ENCODE measurements at places on chromosomes 16 and 17.

DNA sequence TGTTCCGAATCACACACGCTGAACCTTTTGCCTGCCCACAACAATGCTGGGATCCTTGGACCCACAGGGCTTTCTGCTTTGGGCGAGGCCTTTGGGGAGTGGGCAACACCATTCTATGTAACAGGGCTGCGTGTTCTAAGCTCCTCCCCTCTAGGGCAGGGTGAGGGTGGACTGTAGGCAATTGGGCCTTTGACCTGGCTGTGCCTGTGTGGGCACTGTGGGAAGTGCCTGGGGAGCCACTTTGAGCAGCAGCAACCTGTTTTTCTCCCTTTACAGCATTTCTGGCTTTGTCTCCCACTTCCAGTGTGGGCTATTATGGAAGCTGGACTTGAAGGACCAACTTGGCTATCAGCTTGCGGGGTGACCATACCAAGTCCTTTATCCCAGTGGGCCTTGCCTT is 128.9 kb upstream of the WSCD1 start:
- DNase-seq: no peak

DNA sequence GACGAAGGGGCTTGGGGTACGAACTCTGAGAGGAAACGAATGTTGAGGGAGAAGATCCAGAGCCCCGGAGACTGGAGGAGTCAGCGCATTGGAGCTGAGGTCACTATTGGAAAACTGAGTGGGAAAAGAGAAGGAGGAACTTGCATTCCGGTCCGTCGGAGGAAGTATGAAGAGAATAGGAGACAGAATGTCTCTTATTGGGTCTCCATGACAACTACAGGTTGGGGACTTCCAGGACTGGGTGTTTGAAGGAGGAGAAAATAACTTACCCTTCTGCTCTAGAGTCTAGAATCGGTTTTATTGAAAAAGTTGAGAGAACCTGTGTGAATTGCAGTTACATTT is 537 bp downstream of the GOSR1 start:
- DNase-seq: no peak

DNA sequence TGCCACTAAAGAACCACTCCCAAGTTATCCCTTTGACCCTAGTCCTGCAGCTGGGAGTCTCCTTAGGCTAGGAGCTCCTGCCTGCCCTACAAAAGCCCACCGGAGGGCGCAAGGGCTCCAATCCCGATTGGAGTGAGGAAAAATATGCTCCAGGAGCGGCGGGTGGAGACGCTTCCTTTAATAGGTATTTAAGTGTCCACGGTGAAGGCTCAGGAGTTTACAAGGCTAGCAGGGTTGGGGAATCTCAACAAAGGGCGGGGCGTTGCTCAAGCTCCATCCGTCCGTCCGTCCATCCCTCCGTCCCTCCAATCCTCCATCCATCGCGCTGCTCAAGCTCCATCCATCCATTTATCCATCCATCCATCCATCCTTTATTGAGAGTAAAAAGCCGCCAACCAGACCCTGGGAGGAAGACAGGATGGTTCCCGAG is 556 bp upstream of the SPNS1 start:
- DNase-seq: no peak

DNA sequence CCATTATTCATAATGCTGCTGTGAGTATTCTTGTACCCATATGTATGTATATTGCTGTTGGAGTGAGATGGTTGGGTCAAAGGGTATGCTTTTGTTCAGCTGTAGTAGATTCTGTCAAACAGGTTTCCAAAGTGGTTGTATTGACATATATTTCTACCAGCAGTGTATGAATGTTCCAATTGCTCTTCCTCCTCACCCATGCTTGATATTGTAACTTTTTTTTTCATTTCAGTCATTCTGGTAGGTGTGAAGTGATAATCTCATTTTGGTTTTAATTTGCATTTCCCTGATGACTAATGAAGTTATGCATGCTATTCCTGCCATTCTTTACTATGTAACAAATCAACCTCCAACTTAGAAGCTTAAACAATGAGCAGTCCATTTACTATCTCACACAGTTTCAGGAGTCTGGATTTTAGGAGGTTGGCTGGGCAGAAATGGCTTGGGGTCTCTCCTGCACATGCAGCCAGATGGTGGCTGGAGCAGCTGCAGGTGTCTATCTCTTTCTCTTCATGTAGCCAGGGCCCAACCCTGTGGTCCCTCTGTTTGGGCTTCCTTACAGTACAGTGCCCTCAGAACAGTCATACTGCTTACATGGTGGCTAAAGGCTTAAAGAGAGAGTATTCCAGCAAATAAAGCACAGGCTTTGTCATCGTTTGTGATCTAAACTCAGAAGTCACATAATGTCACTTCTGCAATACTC is 21.2 kb downstream of the ERAL1 start:
- DNase-seq: no peak

DNA sequence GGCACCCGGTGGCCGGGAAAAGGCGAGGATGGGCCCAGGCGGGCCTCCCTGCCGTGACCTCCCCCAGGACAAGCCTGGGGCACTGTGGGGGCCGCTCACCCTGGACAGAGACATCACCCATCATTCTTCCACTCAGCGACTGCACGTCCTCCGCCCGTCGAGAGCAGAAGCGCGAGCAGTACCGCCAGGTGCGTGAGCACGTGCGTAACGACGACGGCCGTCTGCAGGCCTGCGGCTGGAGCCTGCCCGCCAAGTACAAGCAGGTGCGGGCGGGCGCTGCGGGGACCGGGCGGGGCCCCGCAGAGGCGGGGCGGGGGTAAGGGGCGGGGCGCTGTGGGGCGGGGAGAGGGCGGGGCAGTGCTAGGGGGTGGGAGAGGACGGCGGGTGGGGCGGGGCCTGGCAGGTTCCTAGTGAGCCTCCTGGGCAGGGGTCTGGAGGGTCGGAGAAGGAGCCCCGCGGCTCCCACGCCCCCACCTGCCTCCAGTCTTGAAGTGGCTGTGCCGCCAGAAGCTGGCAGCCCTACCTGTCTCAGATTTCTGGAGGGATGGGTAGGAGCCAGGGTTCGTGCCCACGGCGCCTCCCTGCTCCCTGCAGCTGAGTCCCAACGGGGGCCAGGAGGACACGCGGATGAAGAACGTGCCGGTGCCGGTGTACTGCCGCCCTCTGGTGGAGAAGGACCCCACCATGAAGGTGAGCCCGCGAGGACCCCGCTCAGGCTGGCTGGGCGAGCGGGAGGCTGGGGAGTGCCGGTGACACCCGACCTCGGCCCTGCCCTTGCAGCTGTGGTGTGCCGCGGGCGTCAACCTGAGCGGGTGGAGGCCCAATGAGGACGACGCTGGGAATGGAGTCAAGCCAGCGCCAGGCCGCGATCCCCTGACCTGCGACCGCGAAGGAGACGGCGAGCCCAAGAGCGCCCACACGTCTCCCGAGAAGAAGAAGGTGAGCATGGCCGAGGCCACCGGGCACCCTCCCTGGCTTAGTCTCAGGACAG is 7.5 kb downstream of the NME3 start:
- DNase-seq: no peak

DNA sequence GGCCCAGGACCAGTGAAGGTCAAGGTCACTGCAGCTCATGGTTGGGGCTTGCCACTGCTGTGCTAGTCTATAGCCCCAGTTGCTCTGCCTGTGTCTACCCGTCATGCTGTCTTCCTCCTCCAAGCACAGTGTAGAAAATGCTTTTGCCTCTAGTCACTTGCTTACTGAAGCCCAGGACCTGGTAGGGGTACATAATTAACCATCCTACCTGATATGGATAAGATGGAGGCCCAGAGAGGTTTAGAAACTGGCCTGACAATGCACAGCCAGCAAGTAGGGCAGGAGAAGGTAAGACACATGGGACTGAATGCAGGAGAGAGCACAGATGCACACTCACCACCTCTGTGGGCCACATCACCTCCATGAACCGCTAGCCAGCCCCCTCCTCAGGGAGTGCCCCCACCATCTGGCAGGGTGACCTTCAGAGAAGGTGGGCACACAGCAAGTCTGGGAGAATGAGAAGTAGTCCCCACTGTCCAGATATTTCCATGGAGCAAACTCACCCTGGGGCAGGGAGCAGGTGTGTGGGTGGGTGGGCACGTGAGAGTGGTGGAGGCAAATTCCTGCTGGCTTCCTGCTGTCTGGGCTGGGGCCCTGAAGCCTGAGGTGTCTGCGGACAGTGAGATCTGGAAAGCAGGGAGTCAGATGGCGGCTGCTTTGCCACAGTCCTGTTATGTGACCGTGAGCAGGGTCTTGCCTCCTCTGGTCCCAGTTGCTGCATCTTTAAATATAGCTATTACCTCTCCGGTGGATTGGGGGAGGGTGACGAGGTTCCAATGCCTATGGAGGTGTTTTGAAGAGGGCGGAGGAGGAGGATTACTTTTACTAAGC is 1.0 kb downstream of the CX3CL1 start:
- no peak for DNase-seq

GRCh38 chr17:56292578-56292977 is 139.3 kb downstream of the ANKFN1 start:
- no peak for DNase-seq

- DNase-seq: no peak
These were observed 5.0 kb downstream of the SCARF1 start for GRCh38 chr17:1640329-1641064.

DNA sequence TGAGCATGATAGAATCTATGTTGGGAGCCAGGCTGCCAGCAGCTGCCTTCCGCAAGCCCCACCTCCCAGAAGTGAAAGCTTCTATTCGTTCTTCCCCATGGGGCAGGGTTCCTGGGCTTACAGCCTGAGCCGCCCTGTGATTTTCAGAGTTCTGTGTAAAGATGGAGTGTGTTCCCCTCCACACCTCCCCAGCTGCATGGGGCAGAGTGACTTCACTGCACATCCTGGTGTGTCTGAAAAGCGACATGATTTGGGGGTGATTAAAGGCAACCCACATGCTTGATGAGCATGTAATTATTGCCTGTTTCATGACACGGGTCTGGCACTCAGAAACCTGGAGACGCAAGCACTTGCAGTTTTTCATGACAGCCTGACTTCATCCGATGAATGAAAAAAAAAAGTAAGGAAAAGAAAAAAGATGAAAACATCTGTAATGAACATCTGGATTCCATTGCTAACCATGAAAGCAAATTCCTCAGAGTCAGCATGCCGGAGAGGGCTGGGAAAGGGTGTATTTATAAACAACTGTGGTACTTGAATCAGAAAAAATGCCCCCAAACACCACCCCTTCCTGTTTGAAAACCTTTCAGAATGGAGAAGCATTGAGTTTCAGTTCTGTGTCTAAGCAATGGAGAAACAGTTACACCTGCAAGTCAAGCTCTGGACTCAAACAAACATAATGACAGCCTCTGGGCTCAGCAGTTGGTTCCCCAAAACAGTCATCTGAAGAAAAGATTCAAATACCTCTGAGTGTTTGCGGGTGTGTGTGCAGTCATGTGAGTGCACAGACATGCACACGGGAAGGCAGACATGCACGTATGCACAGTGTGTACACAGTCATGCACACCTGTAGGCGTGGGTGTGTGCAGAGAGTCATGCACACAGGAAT is 266.0 kb downstream of the ENGASE start:
- DNase-seq: no peak

- DNase-seq: no peak
These were observed 41.4 kb downstream of the CMIP start for GRCh38 chr16:81485824-81486539.

GRCh38 chr16:2170080-2170479 is 14.5 kb downstream of the TRAF7 start:
- no peak for DNase-seq

- no peak for DNase-seq
These were observed 58.2 kb downstream of the CNGB1 start for GRCh38 chr16:57912529-57913260.

- no peak for DNase-seq
These were observed 454.1 kb downstream of the HS3ST3B1 start for GRCh38 chr17:14755002-14755401.

All from activated CD4-positive, alpha-beta T cell treated with anti-CD3 and anti-CD28 coated beads, Interleukin-2, amount 50 U/mL, for 1 hour (primary cell).